Stimulated activated CD4-positive, alpha-beta T cell treated with anti-CD3 and anti-CD28 coated beads, Interleukin-15, amount 100 ng/mL, for 48 hours (primary cell): ENCODE measurements at places on chromosomes 3 and 15.

- no peak for DNase-seq
Measured at GRCh38 chr3:183464480-183464879, 36.1 kb upstream of the MCF2L2 start.

DNA sequence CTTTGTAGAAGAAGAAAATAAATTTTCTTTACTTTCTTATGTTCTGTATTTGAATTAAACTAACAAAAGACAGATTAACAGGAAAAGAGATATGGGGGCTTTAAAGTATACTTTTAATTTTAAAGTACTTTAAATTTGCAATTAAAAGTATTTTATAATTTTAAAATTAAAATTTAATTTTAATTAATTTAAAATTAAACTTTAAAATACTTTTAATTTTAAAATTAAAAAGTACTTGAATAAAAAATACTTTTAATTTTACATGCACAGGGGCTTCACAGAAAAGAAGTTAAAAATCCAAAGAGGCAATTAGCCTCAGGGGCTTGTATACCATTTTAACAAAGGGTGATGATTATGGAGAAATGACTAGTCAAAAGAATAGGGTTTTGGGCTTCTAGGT is 420.5 kb upstream of the TGFBR2 start:
- DNase-seq = no peak

GRCh38 chr3:10019326-10019725 is 6.9 kb upstream of the FANCD2 start:
- DNase-seq = no peak

DNA sequence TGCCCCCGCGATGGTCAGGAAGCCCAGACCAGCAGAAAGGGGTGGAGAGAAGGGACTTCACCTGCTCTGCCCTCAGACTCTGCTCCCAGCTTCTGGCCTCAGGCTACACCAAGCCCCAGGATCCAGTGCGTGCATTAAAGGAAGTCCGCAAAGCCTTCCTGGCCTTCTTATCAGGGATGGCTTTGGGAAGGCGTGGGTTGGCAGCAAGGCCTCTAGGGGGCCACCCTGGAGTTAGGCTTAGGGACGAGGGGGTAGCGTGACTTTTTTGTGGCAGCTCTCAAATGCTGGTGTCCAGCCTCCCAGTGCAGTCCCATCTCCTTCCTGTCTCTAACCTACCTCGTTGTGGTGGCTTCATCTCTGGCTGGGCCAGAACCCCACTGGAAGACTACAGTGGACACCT is 18.9 kb upstream of the RPL29 start:
- no peak for DNase-seq

DNA sequence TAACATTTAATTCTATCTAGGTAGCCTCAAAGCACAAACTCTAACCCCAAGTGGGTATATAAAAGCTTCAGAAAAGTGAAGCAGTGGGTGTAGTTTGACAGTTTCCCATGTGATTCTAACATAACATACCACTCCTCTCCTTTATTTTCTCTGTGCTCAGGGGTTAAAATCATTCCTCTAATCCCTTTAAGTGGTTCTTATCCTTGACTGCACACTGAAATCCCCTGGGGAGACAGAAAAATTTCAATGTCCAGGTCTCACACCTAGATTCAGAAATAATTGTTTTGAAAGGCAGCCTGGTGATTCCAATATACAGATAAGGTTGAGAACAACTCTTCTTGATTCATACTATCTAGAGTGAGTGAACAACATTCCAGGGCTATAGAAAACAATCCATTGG is 986.4 kb downstream of the ROBO1 start:
- no peak for DNase-seq
